Suppressor macrophage treated with lipopolysaccharide for 4 hours (primary cell): ENCODE measurements at places on chromosomes 4 and X.
A peak's percentile ranks its signal among the peaks of the same experiment; 100 is the strongest.

- DNase-seq: no peak
Measured at GRCh38 chr4:186298031-186298647, 32.1 kb downstream of the F11 start.

DNA sequence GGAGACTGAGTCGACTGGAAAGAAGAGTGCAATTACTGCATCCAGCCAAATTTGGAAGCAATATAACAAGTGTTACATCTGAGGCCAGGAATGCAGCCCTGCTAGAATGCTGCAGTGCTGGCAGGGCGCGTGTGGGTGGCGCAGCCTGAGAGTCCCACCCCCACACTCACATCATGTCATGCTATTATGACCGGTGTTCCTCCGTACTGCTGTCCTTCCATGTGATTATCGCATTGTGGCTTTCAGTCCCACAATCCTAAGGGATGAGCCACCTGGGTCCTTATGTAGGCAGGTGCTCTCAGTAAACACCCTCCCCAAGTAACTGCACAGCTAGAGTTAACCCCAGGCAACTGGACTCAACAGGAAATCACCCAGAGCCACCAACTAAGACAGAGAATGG, 122.6 kb upstream of the CPEB2 start:
- no peak for DNase-seq

- DNase-seq: peak; percentile 42
Measured at GRCh38 chrX:43741843-43742573, 85.9 kb downstream of the MAOA start.

DNA sequence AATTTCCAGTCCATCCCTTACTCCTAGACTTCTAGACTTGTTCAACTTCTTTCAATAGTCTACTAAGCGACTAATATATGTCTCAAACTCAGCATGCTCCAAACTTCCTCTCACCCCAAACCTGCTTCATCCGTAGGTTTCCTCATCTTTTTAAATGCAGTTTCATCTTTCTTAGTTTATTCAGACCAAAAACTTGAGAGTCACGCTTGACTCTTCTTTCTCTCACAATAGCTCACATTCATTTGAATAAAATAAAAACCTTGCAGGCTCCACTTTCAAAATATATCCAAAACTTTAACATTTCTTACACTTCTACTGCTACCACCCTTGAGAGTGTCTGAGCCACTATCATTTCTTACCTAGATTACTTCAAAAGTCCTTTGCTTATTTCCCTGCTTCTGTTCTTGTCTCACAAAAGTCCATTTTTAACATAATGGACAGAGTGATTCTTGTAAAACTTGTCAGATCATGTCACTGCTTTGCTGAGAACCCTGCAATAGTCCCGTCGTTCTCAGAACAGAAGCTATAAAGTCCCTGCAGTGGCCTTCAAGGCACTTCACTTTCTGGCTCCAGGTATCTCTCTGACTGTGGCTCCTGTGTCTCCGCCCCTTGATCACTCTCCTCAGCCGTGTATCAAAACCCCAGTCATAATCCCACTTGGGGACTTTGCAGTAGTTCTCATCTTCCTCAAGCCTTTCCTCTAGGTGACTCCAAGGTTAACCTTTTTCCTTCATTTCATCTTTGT, 167.6 kb downstream of the ARHGAP24 start:
- DNase-seq: no peak

- no peak for DNase-seq
Measured at GRCh38 chrX:22629105-22629725, 356.5 kb downstream of the CBLL2 start.

DNA sequence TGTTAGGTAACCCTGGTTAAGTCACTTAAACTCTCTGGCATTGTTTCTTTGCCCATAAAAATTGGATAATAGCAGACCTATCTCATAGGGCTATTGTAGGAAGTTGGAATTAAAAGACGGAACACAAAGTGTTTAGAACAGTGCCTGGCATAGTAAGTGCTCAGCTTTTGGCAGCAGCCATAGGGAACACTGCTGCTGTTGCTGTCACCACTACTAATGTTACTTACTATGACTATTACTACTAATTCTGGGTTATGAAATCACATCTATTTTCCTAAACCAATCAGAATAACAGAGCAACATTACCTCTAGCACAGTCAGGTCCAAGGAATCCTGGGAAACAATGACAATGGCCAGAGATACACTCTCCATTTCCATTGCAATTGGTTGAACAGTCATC, 300.0 kb downstream of the SH2D1A start:
- DNase-seq: no peak

- DNase-seq: no peak
Measured at GRCh38 chrX:152871260-152871659, 26.6 kb upstream of the ZNF185 start.

GRCh38 chr4:8710946-8711345, 118.4 kb downstream of the CPZ start:
- no peak for DNase-seq

- DNase-seq: no peak
Measured at GRCh38 chrX:12446342-12447075, 308.2 kb downstream of the FRMPD4 start.

DNA sequence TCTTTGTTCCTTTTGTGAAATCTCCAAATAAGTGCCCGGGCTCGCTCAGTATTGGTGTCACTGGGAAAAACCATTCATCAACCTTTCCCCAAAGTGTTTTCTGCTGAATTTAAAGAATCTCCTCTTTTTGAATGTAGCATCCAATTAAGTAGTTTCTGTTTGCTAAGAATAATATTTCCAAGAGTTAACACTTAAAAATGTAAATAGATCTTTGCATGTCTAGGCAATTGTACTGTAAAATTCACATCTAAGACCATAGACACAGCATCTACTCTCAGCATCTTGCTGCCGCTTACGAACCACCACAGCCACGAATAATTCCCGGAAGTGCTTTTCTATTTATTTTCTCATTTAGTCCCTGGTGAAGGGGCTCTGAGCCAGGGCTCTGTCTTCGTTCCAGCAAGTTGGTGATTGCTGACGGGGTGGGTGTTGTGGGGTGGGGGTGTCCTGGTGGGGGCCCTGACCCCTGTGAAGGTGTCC, 1.4 kb downstream of the NSG1 start:
- DNase-seq: no peak

DNA sequence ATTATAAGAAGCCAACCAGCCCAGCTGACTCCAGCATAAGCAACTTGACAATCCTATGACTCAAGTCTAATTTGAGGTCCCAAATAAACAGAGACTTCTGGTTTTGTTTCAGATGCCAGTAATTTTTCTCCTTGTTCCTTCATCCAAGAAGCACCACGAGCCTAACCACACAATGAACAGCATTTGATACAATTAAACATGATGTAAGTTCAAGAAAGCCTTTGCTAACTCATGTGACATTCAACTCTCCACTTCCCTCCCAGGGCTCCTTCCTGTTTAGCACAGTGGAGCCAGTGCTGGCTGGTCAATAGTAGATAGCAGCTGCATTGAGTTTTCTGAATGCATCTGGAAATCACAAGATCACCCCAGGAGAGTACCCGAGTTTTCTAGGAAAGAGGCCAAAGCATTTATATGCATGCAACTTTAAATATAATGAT, 206.3 kb downstream of the ARHGAP24 start:
- DNase-seq: peak; percentile 95

- DNase-seq: no peak
Measured at GRCh38 chrX:11611965-11612364, 53.8 kb downstream of the ARHGAP6 start.

DNA sequence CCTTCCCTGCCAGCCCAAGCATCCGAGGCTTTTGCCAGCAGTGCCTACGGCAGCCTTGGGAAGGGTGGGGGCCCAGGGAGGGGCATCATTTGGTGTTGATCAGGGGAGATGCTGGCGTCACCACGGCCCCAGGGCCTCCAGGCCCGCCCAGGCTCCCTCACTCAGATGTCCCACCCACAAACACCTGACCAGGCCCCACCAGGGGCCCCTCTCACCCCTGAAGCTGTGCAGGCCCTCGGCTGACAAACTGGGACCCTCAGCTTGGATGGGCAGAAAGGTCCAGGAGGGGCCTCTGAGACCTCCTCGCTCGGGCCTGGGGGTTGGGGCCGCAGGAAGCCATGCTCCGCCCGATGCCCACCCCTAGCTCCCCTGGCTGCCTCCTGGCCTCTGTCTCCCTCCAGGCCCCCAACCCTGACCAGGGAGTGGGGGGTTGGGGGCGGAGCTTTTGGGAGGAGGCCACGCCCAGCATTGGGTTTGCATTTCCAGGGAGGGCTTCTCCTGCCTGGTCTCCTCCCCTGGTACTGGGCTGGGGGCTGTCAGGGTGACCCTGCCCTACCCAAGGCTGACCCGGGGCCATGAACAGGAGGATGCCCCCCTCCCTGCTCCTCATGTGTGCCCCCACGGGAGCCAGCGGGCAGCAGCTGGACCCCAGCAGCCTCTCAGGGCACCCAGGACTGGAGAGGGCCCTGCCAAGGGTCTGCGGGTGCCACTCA, 33.4 kb upstream of the SPON2 start:
- no peak for DNase-seq

GRCh38 chrX:99371976-99372595, 1038.0 kb downstream of the PCDH19 start:
- no peak for DNase-seq

DNA sequence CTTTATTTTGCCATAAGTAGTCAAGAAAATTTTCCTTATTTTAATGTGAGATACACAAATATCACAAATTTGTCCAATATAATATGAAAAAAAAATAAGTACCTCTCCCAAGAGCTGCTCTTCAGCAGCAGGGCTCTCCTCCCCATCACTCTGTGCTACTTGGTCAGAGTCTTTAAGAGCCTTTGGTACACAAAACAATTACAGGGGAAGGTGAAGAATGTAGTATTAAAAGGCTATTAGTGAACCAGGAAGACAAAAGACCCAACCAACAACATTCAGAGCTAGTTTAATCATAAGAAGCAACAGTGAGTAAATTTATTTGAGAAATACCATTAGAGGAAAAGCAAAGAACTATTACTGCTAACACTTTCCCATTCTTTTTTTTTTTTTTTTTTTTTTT, 29.4 kb downstream of the SEC31A start:
- no peak for DNase-seq

- no peak for DNase-seq
Measured at GRCh38 chr4:141121768-141122454, 11.4 kb downstream of the RNF150 start.

GRCh38 chrX:131907488-131908314, 115.4 kb upstream of the STK26 start:
- no peak for DNase-seq

DNA sequence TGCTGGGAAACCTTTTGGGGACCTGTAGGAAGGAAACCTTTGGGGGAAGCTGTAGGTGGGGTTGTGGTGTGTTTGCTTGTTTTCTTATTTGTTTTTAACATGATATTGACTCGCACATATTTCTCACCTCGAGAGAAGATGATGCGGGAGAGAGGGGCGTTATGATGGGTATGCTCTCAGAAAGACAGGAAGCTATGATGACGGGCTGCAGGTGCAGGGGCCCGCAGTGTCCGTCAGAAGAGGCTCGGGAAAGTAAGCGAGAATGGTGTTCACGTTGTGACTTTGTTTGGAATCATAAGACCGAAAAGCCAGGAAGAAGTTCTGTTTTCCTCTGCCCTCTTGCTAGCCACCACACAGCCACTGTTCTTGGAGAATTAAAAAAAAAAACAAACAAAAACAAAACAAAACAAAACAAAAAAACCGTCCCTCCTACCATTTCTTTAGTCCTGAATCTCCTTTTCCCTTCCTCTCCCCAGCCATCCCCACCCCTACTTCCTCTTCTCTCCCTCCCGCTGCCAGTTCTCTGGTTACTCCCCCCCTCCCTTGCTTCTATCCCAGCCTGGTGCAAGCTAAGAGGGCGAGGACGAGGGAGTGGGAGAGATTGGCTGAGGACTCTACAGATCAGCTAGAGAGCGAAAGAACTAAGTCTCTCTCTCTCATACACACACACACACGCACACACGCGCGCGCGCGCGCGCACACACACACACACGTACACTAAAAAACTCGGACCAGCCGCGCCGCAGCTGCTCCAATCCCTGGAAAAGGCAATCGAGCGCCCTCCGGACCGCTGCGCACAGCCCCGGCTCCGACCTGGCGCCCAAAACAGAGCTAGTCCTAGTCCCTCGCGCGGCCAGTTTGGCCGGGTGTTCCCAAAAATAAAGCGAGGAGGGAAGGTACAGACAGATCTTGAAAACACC, at the start of gene BMP3:
Gene BMP3, plus strand, starts transcription at position 648 of the 920 bp plus-strand sequence. CDS start 577 bp downstream, outside the sequence.
- DNase-seq: no peak

DNA sequence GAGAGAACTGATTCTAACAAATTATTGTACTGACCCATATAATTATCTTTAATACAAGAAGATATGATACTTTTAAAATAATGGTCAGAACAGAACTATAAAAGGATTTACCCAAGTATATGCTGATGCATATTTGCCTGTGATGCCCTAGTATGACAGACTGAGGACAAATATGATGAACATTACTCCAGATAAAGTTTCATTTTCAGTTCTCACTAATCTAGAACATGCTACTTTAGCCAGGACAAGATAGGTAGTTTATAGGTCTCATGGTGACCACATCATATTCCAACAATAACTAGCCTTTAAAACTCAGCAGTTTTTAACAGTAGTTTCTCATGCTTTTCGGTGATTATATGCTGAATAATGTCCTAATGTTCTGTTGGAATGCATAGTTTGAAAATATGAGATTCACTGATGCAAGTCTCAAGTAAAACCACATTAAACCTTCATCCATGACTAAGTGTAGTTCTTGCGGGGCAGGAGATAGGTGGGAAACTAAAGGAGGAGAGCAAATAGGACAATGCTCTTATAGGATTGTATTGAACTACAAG, 295.2 kb upstream of the AGA start:
- no peak for DNase-seq

DNA sequence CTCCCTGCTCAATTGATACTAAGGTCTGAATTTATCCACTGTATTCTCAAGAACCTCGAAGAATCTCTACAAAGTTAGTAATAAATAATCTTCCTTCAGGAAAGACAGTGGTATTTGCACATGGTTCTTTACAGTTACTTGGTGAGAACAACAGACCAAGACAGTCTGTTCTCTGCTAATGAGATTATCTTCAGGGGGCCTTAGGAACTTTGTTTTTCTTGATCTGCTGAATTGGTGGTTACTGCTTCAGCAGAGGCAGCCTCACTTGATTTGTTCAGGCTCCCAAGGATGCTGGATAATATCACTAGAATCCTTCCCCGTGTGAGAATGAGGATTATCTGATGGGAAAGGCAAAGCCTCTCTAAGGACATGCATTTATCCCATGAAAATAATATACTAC, 64.8 kb downstream of the CBR4 start:
- DNase-seq: no peak

DNA sequence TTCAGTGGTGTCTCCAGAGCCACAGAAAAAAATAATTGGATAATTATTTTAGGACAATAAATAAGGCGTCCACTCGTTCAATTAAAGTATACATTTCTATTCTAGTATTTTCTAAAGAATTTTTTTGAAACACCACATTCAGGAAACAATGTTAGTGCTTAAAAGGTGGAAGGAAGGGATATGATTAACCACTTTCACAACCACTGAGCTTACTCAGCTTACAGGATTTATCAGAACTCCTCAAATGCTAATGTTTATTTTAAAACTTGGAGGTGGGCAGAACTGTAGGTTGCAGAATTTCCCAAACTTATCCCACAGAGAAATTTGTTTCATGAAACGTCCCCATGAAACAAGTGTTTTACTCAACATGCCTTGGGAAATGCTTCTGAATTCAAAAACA, 54.3 kb upstream of the MAGEB2 start:
- no peak for DNase-seq

- peak; percentile 3 for DNase-seq
Measured at GRCh38 chr4:5460106-5460801, 248.1 kb downstream of the EVC2 start.

- DNase-seq: peak; percentile 3
Measured at GRCh38 chrX:130267956-130268448, 697 bp downstream of the ZNF280C start.
